ENCODE measurements at places on chromosomes 4 and X.
A peak's percentile ranks its signal among the peaks of the same experiment; 100 is the strongest.

DNA sequence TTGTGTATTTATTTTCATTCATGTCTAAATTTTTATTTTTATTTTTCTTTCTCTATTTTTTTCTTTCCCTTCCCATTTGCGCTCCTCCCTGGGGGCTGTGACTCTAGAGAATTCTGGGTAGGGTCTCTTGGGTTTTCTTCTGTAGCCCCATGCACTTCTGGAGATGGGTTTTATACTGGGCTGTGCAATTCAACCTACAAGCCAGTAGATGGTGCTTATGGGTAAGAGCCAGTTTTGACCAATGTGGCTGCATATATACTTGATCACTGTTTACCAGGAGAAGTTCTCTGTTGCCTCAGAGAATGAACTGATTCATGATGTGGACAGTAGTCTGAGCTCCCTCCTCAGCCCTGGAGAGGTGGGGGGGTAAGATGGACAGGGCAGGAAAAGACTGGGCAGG lies 614.6 kb downstream of the PCDH19 start:
- no peak for DNase-seq

DNA sequence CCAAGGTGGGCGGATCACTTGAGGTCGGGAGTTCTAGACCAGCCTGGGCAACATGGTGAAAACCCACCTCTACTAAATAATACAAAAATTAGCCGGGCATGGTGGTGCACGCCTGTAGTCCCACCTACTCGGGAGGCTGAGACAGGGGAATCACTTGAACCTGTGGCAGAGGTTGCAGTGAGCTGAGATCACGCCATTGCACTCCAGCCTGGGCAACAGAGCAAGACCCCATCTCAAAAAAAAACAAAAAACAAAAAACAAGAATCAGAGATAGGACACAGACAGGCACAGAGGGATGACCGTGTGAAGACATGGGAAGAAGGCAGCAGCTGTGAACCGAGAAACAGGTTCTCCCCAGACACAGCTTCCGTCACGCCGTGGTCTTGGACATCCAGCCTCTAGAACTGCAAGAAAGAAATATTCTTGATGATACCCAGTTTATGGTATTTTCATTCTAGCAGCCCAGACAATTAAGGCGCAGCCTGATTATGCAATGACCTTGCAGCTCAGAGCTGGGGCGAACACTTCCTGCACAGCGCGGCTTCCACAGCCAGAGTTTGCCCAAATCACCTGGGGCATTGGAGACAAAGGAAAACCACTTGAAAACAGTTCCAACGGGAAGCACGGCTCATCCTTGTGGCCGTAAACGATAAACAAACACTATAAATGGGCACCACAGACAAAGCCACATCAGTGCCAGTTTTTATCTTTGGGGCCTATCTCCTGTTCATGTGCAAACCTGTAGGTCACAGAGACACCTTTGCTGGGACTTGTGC lies 4.2 kb upstream of the ARSD start:
- DNase-seq = no peak

DNA sequence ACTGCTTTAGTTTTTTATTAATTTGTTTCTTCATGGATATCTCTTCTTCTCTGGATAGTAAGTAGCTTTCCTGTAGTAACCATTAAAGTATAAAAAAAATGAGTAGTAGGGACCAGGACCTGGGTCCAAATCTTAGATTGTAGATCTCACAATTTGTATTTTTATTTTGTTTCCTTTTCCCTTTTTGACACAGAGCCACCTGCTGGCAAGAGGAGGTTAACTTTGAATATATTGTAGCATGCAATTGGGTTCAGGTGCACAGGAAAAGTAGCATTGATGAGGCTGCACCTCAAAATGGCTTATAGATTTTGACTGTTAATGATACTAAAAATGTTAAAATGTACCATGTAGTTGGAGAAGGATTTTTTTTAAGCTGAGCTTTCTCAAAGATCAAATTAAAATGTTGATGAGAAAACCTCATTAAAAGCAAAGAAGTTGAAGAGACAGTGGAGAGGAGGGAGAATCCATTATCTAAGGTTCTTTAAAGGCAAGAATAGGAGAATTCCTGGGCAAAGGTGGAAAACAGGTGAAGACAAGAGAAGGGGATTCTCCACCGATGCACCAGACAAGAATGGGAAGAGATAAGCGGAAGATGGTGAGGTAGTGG lies 48.3 kb upstream of the HPGDS start:
- DNase-seq = no peak

GRCh38 chrX:150990910-150991309 lies 7.8 kb downstream of the HMGB3 start:
- DNase-seq = no peak

- no peak for DNase-seq
Observed at GRCh38 chr4:88535090-88535755, 11.6 kb upstream of the PYURF start.

GRCh38 chrX:154548028-154548316 lies 552 bp downstream of the IKBKG start:
- DNase-seq = no peak

- DNase-seq = no peak
Observed at GRCh38 chr4:87427518-87427868, 5.1 kb downstream of the NUDT9 start.

GRCh38 chrX:17525266-17525665 lies 150.3 kb downstream of the NHS start:
- DNase-seq = no peak

- no peak for DNase-seq
Observed at GRCh38 chr4:60422439-60422838, 777.7 kb upstream of the ADGRL3 start.

DNA sequence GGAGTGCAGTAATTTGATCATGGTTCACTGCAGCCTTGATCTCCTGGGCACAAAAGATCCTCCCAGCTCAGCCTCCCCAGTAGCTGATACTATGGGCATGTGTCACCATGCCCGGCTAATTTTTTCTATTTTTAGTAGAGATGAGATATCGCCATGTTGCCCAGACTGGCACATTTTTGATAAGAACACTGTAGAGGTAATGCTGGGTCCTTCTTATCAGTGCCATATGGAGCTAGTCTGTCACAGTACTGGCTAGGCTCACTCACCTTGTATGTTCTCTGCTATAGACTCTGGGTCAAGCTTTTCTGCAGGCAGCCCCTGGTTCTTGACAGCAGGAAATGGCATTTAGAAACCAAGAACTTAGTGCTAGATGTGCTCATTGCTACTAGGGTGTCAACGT lies 53.9 kb downstream of the BCOR start:
- DNase-seq = no peak

DNA sequence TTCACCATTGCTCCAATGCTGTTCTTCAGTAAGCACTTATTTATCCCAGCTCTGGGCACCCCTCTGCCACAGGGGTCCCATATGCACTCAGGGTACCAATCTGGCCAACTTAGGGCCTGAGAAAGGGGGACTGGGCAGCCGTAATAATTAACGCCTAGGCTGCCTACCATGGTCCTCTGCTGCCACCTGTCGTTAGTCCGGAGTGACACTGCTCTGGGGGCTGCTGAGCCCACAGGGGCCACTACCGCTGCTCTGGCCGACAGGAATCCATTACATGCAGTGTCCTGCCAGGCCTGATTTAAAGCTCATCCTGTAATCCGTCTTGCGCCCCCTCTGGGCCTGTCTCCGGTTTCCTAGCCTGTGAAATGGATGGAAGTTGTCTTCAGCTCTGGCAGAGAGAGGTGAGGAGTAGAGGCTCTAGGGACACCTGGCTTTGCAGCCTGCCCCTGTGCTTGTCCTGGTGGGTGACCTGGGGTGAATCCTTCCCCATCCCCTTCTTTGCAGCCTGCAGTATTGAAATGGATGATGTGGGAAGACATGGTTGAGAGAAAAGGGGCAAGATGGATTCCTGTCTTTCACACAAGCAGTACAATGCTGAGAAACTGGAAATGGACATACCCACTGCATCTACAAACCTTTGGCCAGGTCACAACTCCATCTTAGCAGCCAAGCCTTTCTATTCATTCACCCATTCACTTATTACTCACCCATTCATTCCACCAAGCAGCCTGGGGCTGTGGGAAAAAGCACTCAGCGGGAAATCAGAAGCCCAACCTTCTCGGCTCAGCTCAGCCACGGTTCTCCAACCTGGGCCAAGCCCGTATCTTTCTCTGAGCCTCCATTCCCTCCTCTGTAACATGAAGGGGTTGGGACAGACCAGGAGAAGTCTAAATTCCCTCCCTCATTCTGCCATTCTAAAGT lies 116.3 kb upstream of the NALF2 start:
- DNase-seq = peak; percentile 88

DNA sequence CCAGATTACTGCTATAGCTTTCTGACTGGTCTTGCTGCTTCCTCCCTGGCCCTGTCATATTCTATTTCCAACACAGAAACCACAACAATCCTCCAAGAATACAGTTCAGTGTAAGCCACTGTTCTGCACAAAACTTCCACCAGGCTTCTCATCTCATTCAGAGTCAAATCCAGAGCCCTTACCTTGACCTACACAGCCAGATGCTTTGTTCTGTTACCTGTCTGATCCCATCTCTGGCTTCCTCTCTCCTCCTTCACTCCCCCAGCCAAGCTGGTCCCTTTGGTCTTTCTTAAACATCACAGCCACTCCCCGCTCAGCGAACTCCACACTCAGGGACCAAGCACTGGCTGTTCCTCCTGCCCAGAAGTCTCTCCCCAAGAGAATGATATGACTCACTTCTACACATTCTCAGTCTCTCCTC lies 84.8 kb upstream of the BMP2K start:
- no peak for DNase-seq

GRCh38 chr4:127211650-127212560 lies 420.9 kb upstream of the INTU start:
- DNase-seq = no peak

DNA sequence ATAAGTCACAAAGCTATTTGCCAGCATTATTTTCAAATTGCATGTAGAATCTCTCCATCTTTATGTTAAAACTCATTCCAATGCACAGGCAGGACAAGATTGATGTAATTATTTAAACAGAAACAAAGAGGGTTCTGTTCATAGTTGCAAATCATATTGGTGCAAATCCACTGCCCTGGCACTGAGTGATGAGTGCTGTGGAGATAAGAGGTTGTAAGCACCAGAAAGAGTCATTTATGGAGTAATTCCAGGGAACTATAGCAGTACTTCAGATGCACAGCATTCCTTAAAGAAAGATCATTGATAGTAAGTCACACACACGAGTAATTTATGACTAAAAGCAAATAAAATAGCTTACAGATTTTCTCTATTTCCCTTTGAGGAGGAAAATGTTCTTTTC lies 337.7 kb upstream of the CTSO start:
- no peak for DNase-seq

- DNase-seq = peak; percentile 22
Observed at GRCh38 chr4:1413204-1413663, 7.0 kb upstream of the NKX1-1 start.

- no peak for DNase-seq
Observed at GRCh38 chr4:953574-953915, 19.8 kb downstream of the DGKQ start.

DNA sequence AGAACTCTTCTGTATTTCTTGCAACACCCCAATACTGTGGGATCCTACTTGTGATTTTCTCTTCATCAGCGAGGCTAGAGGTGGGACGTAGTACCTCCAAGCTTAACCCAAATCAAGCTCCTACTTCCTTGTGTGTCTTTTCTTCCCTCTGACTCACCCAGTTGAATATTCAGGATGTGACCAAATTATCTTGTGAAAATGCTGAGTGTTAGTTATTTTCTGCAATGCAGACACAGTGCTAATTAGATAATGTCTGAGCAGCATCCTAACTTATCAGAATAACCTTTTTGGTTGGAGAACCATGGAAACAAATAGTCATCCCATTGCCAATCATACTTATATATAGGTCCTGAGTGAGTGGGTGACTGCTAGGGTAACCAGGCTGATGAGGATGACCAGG lies 2.4 kb downstream of the MEPE start:
- no peak for DNase-seq

DNA sequence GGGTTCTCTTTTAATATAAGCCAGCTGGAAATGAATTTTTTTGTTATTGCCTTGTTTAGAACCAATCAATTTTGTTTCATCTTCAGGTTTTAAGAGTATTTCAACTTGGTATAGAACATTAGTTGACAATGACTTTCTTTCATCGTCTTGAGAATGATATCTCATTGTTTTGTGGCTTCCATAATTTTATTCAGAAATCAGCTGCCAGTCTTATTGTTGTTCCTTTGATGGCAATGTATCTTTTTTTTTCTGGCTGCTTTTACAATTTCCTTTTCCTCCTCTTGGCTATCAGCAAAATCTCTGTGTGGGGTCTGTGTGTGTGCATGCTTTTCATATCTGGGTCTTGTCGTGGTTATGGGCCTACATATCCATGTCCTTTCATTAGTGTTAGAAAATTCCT lies 1536.4 kb upstream of the TENM3 start:
- no peak for DNase-seq

DNA sequence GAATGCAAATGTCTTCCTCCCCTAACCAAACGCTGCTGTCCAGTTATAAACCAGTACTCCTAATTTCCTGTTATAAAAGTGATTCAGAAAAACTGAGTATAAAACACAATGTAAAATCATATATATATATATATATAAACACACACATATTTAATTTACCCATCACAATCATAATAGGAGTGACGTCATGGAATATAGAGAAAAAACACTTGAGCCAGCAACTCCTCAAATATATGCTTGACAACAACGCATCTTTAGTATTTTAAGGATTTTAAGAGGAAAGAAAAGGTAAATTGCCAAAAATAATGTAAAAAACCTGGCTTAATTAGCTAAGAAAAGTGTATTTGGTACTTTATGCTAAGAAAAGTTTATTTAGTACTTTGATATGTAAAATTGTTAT lies 2701.7 kb downstream of the PCDH7 start:
- no peak for DNase-seq
